Activated CD4-positive, alpha-beta T cell treated with anti-CD3 and anti-CD28 coated beads, Interleukin-2, amount 50 U/mL, for 16 hours (primary cell): ENCODE measurements at places on chromosomes 12 and 14.

- DNase-seq: no peak
These were observed 18.4 kb downstream of the TMPO start for GRCh38 chr12:98533723-98534251.

GRCh38 chr14:106083082-106083481 lies 556.7 kb downstream of the TMEM121 start:
- no peak for DNase-seq

GRCh38 chr12:105946493-105946901 lies 192.3 kb downstream of the NUAK1 start:
- DNase-seq: no peak

DNA sequence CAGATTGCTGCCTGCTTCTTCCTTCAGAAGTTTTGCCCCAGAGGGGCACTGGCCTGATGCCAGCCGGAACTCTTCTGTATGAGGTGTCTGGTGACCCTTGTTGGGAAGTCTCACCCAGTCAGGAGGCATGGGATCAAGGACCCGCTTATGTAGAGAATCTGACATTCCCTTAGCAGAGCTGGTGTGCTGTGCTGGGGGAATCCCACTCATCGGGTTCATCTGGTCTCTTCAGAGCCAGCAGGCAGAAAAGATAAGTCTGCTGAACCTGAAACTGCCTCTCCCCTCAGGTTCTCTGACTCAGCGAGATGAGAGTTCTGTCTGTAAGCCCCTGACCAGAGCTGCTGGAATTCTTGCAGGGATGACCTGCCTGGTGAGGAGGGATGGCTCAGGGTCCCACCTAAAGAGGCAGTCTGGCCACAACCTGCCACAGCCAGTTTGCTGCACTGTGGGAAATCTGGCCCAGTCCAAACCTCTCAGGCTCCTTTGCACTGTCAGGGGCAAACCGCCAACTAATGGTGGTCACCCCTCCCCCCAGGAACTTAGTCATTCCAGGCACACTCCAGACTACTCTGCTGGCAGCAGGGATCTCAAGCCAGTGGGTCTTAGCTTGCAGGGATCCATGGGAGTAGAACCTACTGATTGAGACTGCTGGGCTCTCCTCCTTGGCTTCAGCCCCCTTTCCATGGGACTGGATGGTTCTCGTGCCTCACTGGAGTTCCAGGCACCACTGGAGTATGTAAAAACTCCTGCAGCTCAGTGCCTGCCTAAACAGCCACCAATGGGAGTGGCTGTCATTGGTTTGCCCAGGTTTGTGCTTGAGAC lies 4.1 kb downstream of the CLEC2D start:
- DNase-seq: peak; percentile 86

DNA sequence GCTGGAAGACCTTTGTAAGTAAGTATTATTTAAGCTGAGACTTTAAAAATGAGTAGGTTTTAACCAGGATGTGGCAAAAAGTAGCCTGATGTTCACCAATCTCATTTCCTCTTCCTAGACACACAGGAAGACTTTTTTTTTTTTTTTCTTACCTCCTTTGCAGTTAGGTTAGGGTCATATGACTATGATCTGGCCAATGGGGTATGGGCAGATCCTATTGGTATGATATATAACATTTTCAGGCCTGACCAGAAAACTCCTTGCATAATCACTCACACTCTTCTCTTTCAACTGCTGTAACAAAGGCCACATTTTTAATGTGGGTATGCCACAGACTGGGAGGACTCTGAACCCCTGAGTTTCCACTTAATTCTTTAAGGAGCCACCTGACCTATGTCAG lies 2.7 kb upstream of the RPS6KA5 start:
- peak; percentile 91 for DNase-seq

- DNase-seq: no peak
These were observed 162.2 kb downstream of the SYT10 start for GRCh38 chr12:33277376-33277775.

GRCh38 chr14:61747342-61747741 lies 14.9 kb upstream of the SNAPC1 start:
- DNase-seq: no peak

DNA sequence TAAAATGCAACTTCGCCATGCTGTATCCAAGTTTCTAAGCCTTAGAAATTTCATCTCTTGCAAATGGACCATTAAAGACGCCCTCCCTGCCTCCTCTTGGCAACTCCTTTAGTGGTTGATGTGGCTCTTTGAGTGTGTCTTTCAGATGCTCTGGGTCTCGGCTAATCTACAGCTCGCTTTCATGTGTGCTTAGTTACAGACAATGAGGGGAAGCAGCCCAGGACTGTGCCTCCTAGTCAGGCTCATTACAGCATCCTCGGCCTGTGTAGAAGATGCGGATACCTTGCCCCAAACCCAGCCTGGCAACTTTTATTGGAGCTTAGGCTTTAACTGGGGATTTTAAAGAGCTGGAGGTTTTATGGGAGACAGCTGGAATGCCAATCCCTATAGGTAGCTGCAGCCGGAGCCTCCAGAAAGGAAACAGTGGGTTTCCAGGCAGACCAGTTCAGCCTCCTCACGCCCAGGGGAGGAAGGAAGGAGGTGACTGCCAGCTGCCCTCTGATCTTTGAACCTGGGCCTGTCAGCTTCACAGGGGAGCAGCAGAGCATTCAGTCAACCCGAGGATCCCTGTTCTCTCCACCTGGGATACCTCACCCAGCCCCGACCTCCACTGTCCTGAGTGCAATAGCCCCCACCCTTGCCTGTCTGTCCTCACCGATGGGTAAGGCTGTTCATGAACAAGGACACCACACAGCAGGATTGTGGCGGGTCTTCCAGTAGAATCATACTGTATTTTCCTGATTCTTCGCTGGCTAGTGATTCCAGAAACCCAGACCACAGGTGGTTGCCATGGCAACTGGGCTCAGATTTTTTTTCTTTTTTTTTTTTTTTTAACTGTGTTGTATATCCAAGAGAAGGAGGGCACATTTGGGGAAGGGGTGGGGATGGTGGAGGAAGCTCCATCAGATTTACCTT lies 638.5 kb downstream of the MED13L start:
- DNase-seq: no peak

DNA sequence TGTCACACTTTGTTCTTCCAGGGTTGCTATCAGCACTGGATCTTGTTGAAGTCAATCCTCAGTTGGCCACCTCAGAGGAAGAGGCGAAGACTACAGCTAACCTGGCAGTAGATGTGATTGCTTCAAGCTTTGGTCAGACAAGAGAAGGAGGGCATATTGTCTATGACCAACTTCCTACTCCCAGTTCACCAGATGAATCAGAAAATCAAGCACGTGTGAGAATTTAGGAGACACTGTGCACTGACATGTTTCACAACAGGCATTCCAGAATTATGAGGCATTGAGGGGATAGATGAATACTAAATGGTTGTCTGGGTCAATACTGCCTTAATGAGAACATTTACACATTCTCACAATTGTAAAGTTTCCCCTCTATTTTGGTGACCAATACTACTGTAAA lies 23.7 kb downstream of the VTI1B start:
- DNase-seq: no peak

DNA sequence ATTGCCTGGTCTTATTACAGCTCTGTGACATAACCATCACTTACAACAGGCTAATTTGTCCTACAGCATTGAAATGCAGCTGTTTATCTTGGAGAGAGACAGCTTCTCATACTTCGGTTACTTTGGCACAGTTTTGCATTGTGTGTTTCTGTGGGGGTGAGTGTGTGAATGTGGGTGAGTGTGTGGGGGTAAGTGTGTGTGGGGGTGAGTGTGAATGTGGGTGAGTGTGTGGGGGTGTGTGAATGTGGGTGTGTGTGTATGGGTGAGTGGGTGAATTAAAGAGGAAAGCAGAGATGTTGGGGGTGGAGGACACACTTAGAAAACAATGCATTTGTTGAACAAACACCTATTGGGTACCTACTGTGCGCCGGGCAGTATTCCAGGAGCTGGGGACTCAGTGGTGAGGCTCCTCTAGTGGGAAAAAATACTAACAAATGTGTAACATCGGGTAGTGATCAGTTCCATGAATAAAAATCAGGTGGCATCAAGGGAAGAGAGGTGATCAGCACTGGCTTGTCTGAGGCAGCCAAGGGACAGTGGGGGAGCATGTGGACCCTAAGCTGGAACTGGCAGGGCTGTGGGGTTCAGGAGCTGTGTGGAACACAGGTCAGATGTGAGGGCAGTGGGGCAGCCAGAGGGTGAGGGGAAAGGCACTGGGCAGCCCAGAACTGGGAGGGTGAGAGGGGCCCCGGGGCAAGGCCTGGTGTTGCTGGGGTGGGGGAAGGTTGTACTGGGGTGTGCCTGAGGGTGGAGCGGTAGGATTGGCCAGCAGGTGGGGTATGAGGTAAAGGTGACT lies 44.1 kb upstream of the AMN start:
- no peak for DNase-seq

DNA sequence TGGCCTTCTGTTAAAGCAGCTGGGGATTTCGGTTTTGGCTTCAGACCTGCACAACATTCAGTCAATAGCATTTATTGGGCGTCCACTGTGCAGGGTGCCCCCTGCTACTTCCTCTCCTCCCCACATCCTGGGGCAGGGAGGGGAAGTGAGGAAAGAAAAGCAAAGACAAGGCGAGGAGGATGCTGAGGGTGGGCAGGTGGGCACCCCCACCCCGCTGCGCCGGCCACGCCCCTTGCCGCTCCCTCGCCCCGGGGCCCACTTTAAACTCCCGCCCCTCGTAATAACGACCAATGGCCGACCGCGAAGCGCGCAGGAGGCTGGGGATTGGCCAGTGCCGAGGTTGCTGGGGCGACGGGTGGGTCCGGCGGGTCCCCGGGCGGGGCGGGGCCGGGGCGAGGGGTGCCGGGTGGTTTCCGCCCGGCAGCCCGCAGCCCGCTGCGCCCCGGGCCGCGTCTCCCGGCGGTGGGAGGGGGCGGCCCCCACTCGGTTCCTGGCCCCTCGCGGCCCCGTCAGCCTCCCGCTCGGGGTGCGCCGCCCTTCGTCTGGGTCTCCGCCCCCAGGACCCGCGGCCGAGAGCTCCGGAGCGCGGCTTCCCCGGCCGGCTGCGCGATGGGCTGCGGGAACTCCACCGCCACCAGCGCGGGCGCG lies at the start of gene C12orf75:
Gene C12orf75, plus strand, starts transcription at position 409 of the 648 bp plus-strand sequence. Its CDS starts 201 bp downstream, at position 610.
- peak; percentile 97 for DNase-seq

DNA sequence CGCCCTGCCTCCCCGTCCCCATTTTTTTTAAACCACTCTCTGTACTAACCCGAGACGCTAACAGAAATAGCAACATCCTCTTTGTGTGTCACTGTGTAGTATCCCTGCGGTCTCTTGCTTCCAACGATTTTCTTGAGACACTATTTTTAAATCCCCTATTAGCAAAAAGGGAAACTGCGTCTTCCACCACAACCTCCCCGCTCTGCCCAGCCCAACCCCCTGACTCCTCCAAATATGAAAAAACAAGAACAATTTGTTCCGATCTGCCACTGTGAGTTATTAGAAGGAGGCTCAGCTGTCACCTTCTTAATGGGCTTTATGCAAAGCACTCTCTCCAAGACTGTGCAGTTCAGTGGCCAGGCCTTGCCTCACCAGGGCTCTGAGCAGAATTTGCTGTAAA lies 76.3 kb downstream of the MAP1LC3B2 start:
- no peak for DNase-seq

DNA sequence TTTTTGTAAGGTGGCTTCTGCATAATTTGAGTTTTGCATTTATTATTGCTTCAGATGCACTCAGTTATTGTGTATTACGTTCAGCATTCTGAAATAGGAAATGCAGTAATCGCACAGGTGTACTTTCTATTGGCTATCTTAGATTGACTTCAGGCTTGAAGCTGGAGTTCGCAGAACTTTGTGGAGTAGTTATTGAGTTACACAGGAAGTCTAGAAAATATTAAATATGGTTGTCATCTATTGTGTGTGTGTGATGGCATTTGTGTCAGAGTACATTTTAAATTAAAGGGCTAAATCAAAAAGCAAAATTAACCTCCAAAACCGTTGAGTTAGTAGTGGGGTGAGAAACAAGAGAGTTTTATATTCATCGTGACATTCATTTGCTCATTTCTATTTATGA lies 2.7 kb downstream of the ARID2 start:
- DNase-seq: peak; percentile 48

DNA sequence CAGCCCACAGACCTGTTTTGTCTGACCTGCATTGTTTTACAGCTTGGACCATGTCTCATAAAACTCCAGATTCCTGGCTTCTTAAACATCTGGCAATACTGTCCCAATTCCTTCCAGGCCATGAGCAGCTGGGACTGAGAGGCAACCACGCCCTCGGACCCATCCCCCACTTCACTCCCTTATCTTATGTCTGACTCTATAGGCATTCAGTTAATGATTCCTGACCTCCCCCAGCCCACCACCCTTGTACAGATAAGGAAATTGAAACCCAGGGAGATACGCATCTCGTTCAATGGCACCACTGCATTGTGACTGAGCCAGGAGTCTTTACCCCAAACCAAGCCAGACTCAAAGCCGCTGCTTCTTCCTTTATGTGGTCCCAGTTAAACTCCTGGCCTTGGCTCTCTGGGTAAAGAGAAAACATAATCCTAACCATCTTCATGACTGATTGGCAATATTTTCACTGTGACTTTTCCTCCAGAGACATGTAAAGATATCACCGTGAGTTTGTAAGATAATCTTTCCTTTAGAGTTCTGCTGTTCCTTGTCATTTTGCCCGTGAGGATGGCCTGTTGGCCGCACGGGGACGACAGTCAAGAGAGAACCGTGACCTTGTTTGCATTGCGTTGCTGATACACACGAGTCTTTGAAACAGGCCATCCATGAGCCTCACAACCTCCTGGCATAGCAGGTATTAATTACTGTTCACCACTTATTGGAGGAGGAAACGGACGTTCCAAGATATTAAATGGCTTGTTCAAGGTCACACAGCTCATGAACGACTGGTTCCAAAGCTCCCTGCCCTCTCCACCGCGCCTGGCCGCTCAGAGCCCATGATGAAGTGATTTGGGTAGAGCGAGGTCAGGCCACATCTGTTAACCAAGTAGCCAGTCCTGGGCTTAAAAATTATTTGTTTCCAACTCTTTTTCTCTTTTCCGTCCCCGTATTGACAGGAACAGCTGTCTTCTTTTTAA lies 39.4 kb downstream of the MAP1LC3B2 start:
- DNase-seq: no peak

DNA sequence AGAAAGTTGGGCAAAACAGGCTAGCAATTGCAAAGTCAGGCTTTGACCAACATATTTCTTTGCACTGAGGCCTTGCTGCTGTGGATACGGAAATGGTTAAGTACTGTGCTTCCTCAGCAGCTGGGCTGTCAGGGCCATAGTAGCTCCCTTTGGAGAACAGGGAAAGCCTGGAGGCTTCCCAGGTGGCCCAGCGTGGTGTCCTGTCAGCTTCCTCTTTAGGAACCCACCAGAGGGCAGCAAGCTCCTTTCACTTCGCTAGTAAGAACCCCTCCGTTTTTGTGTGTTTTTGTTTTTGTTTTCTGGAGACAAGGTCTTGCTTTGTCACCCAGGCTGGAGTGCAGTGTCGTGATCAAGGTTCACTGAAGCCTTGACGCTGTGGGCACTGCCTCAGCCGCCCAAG lies 1.7 kb upstream of the CFAP251 start:
- no peak for DNase-seq
